ENCODE measurements at places on chromosomes 16 and 17.

- no peak for DNase-seq
Observed at GRCh38 chr16:87970186-87970585, 19.0 kb downstream of the BANP start.

- DNase-seq: peak; percentile 60
Observed at GRCh38 chr17:80819422-80820164, 172.0 kb upstream of the CHMP6 start.

DNA sequence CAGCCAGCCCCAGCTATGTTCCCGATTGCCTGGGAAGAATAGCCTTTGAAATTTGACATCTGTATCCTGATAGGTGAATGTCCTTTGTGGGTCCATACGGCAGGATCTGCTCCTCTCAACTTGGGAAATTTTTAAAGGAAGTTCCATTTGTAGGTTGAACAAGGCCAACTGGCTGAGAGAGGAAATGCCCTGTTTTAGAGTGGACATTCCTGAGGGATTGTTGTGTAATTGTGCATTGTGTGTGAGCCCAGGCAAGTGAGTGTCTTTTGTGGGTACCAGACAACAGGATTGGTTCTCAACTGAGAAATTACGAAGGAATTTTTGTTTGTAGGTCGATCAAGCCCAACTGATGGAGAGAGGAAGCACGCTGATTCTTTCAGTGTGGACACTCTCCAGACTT, 2.6 kb upstream of the CPHXL2 start:
- DNase-seq: no peak

- no peak for DNase-seq
Observed at GRCh38 chr16:23950898-23951297, 115.1 kb downstream of the PRKCB start.

DNA sequence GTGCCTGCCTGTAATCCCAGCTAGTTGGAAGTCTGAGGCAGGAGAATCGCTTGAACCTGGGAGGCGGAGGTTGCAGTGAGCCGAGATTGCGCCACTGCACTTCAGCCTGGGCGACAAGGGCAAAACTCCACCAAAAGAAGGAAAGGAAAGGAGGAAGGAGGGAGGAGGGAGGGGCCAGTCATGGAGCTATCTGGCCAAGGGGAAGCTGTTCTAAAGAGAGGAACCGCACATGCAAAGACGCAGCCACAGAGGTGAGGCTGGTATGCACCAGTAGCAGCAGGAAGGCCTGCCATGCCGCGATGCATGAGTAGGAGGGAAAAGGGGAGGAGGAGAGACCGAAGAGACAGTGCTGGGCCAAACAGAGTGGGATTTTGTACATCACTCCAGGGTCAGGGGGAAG, 35.9 kb downstream of the HSBP1 start:
- DNase-seq: no peak

DNA sequence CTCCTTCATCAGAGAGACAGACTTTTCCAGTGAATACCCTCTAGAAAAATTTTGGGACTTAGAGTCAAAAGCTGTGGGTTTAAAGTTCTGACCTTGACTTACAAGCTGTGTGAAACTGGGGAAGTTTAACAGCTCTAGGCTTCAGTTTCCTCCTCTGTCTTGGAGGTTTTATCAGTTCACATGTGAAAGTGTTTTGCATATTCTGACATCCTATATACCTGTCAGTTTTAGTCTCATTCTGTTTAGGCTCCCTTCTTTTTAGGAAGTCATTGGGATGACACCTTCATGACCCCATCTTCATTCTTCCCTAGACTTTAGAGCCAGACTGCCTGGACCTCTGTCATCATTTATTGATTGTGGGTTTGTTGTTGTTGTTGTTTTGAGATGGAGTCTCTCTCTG, 44.4 kb downstream of the YPEL2 start:
- DNase-seq: no peak

DNA sequence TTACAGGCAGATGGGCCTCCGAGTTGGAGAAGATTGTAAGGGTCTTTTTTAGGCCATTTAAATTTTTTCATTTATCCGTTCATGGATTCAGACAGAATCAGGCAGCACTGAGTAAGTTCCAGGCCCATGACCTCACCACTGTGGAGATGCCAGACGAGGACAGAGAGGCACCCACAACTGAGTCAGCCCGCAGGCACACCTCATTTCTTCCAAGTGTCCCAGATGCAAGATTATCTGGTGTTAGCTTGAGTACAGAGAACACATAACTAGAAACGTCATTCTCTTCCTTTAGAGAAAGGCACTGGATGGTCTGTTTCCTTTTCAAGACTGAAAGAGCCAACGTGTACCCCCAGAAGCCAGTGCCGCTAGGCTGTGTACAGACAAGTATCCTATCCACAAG, 16.9 kb downstream of the CLEC16A start:
- DNase-seq: no peak

GRCh38 chr17:42493319-42493718, 34.6 kb downstream of the ATP6V0A1 start:
- DNase-seq: no peak

DNA sequence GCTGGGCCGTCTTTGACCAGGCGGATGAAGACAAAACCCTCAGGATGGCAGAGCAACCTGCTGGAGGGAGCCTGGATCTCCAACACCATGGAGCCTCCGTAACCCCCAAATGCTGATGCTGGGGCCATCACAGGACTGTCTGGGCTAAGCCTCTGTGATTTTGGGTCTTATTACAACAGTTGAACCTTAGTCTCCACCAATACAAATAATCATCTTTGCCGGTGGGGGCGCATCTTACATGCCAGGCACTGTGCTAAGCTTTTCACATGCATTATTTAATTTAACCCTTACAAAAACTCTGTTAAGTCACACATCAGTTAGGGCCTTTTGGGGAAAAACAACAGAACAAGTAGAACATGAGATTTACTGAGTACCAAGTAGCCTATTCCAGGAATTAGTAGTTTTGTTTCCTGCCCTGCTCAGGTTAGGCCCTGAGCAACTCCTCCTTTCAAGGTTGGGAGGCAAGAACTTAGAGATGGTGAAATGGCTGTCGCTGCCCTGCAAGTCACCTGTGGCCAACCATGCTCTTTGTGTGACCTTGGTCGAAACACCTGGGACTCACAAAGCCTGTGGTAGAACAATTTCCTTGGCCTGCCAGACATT, 8.9 kb upstream of the ITGAM start:
- no peak for DNase-seq

DNA sequence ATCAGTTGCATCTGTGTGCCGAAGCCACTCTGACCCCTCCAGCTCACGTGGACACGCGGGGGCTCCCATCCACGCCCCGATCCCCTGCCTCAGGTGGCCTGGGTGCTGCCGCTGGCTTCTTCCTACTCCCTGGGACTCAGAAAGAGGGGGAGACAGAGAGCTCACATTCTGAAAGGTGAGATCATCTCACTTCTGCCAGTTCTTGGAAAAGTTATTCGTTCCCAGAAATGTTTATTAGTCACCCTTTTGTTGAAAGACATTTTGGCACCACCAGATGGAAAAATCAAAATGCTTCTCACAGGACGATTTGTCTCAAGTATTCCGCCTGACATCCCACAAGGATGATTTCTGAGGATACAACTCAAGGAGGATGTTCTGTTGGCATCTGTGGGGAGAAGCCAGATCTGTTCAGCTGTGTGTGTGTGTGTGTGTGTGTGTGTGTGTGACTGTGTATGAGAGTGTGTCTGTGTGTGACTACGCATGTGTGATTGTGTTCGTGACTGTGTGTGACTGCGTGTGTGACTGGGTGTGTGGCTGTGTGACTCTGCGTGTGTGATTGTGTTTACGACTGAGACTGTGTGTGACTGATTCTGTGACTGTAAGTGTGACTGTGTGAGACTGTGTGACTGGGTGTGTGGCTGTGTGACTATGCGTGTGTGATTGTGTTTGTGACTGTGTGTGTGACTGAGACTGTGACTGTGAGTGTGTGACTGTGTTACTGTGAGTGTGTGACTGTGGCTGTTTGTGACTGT, 207.3 kb downstream of the NTN1 start:
- DNase-seq: no peak

DNA sequence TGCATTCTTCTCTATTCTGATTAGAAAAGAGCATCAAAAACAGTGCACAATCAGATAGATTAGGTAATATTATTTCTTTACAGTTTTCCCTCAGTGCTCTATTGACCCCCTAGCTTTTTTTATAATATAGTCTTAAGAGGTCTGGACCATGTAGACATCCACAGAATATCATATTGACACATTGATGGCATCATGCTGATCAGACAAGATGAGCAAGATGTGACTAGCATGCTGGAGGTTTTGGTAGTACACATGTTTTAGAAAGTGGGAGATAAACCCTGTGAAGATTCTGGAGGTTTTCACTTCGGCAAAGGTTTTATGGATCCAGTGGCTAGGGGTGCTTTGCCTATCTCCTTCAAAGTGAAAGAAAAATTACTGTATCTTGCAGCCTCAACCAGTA, 2.8 kb upstream of the ABCA8 start:
- no peak for DNase-seq

Data from T-helper 2 cell (primary cell).